Effector memory CD4-positive, alpha-beta T cell (primary cell): ENCODE measurements at places on chromosomes 12 and 14.

DNA sequence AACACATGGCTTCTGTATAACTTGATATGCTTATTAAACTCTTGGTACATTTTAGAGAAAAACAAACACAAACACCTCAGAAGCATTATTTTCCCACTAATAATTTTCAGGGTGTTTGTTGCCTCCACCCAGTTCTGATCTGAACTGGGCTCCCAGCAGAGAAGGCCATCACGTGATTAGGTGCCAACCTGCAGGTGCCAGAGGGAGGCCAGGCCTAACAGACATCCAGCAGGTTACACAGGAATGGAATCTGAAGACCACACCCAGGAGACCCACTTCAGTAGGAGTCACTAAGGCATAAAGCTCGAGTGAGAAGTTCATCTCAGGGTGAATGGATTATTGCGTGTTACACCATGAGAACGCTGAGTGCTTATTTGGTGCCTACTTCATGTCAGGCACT lies 8.9 kb downstream of the SLC6A12 start:
- peaks cover 4% of the 10 kb centered on the region for H3K27me3 ChIP-seq
- no peaks in the 10 kb centered on the region for H3K36me3 ChIP-seq
- no peak overlapping the region for H3K4me3 ChIP-seq
- no peak overlapping the region for H3K27ac ChIP-seq
- no peak for DNase-seq

DNA sequence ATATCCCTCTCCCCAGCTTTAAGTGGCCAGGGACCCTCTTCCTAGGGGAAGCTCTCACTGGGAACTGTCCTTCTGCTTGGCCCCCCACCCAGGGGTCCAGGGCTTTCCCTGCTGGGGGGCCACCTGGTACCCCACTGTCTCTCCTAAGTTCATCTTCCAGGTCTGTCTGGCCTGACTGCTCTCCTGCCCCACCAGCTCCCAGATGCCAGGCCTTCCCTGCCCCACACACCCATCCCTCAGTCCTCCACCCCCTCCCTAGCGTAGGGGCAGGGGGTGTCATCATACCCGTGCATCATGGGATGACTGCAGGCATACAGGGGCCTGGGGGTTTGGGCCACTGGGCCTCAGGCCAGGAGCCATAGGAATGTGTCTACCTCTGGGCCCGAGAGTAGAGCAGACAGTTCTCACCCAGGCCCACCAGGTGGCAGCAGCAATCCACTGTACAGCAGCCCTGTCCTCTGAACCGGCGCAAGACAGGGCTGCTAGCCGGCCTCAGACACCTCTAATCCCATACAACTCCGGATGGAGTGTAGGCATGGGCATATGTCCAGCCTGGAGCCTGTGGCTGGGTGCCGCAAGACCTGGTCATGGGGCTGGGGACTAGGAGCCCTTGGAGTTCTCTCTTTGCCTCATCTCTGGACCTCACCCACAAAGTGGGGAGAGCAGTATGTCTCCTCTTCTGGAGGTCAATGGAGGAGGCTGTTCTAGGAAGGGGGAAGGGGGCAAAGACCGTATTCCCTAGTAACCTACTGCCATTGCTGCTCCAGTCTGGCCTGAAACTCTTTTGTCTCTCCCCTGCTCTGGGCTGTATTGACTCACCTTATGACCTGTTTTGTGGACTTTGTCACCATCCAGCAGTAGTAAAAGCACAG lies 10.0 kb upstream of the SMARCD1 start:
- H3K4me3 ChIP-seq, result no peak overlapping the region
- DNase-seq, result peak; percentile 71
- no peaks in the 10 kb centered on the region for H3K27me3 ChIP-seq
- no peak overlapping the region for H3K27ac ChIP-seq
- H3K36me3 ChIP-seq, result no peaks in the 10 kb centered on the region

- no peaks in the 10 kb centered on the region for H3K4me1 ChIP-seq
- DNase-seq, result no peak
- no peaks in the 10 kb centered on the region for H3K27me3 ChIP-seq
- no peak overlapping the region for H3K27ac ChIP-seq
- no peak overlapping the region for H3K4me3 ChIP-seq
- no peaks in the 10 kb centered on the region for H3K36me3 ChIP-seq
Observed at GRCh38 chr12:42790761-42791151, 201.2 kb upstream of the PRICKLE1 start.

DNA sequence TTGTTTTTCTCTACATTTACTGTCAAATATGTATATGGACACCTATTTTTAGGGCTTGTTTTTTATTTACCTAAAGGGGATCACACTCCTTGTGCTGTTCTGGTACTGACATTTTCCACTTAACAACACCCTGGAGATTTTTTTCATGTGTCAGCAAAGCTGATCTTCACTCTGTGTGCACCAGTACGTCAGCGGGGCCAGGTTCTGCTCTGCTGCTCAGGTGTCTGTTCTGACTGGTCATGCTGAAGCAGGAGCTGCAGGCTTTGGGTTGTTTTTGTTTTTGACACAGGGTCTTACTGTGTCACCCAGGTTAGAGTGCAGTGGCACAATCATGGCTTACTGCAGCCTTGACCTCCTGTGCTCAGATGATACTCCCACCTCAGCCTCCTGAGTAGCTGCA lies 81.9 kb upstream of the CCND2 start:
- H3K27me3 ChIP-seq, result no peaks in the 10 kb centered on the region
- no peak for DNase-seq
- H3K27ac ChIP-seq, result no peak overlapping the region
- no peak overlapping the region for H3K4me3 ChIP-seq
- H3K4me1 ChIP-seq, result no peaks in the 10 kb centered on the region

DNA sequence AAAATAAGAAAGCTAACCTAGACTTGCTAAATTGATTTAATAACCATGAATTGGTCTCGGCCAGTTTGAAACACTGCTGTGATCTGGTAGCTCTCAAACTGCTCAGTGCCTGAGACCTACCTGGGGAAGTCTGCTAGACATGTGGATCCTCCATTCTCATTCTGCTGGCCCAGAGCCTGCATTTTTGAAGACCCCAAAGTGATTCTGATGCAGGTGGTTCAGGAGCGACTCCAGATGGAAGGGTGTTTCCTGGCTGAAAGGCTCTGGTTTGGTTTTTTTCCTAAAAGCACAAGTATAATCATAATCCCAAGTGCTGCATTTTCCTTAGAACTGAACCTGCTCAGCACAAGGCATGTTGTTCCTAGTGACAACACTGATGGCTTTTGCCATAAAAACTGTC lies 159.5 kb downstream of the ZNF664 start:
- no peaks in the 10 kb centered on the region for H3K36me3 ChIP-seq
- H3K27ac ChIP-seq, result no peak overlapping the region
- no peak overlapping the region for H3K4me3 ChIP-seq
- no peaks in the 10 kb centered on the region for H3K27me3 ChIP-seq

- H3K4me1 ChIP-seq, result no peaks in the 10 kb centered on the region
- H3K36me3 ChIP-seq, result peaks cover 55% of the 10 kb centered on the region
- H3K27ac ChIP-seq, result no peak overlapping the region
- H3K27me3 ChIP-seq, result no peaks in the 10 kb centered on the region
- no peak overlapping the region for H3K4me3 ChIP-seq
Observed at GRCh38 chr14:90023176-90023896, 38.5 kb upstream of the KCNK13 start.

DNA sequence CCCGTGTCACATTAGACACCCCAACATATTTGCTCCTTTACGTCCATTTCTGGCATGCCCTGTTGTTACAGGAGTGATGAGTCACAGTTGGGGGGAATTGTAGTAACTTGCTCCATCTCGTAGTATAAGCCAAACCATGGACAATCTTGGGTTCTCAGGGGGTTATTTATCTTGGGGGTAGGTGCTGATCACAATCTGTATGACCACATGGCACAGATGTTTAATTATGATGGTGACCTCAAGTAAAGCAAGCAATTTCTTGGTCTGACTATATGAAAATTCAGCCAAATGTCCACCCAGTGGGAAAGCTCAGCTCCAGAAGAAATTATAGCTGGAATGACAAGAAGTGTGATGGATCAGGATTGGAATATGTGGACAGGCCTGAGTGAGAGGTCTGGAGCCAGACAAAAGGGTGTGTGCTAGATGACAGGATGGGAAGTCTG lies 32.1 kb upstream of the STON2 start:
- no peaks in the 10 kb centered on the region for H3K36me3 ChIP-seq
- DNase-seq, result no peak

DNA sequence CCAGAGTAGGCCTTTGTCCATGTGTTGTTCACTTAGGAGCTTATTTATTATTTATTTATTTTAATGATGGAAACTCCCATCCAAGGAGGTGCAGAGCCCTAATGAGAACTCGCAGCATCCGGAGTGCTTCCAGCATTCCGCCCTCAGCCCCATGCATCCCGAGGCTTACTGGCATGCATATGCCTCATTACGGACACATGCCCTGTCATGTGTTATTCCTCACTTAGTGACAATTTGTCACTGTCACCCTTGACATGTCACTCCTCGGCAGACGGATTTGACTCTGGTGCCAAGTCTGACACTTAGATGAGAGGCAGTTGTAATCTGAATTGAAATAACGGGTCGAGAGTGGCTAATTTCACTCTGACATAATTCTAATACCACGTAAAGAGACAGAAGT lies 132.8 kb downstream of the VRK1 start:
- no peak overlapping the region for H3K4me3 ChIP-seq
- H3K36me3 ChIP-seq, result no peaks in the 10 kb centered on the region
- no peak overlapping the region for H3K27ac ChIP-seq
- DNase-seq, result no peak
- no peaks in the 10 kb centered on the region for H3K27me3 ChIP-seq

DNA sequence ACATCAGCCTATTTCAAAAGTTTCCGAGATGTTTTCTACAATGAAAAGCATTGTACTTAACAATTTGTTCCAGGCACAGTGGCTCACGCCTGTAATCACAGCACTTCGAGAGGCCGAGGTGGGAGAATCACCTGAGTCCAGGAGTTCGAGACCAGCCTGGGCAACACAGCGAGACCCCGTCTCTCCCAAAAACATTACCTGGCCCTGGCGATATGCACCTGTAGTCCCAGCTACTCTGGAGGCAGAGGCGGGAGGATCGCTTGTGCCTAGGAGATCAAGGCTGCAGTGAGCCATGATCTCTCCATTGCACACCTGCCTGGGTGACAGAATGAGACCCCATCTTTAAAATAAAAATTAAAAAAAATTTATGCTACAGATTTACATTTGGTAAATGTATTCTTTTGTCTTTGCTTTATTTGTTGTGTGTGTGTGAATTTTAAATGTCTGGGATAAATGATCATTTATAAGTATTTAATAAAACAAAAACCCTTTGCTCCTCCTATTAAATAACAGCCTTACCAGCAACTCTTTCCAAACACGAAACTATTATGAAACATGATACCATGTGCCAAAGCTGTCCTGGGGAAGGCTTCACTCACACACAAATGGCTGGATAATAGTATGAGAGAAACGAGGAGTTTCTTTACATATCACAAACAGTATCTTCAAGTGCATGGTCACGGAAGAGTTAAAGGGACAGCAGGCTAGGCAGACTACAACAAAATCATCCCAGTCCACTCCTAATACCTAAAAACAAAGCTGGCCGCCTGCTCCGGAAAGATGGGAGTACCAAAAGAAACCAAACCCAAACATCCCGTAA lies 1.1 kb downstream of the ATXN3 start:
- H3K36me3 ChIP-seq, result no peaks in the 10 kb centered on the region
- no peaks in the 10 kb centered on the region for H3K27me3 ChIP-seq
- peak overlapping the region; percentile 84 for H3K27ac ChIP-seq
- H3K4me1 ChIP-seq, result no peaks in the 10 kb centered on the region
- peak overlapping the region; percentile 98 for H3K4me3 ChIP-seq

DNA sequence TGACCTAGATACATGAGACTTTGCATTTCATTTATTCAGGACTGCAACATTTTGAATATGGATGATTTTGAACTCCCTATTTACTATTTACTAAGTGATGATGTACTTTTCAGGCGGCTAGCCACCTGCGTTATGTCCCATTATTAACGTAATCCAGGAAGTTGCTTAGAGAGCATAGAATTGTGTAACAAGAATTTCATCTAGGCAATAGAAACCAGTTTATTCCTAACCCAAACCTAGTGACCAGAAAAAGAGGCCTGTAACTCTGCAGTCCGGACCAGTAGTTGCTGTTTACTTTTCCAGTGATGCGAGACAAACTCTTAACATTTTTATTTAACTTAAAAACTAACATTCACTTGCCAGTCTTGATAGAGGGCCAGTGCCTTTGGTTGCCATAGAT lies 12.3 kb downstream of the NUDT4 start:
- no peaks in the 10 kb centered on the region for H3K27me3 ChIP-seq
- H3K4me1 ChIP-seq, result no peaks in the 10 kb centered on the region
- no peak overlapping the region for H3K27ac ChIP-seq
- DNase-seq, result no peak
- no peaks in the 10 kb centered on the region for H3K36me3 ChIP-seq
- H3K4me3 ChIP-seq, result no peak overlapping the region

- no peaks in the 10 kb centered on the region for H3K27me3 ChIP-seq
- no peaks in the 10 kb centered on the region for H3K36me3 ChIP-seq
- no peaks in the 10 kb centered on the region for H3K4me1 ChIP-seq
- no peak overlapping the region for H3K27ac ChIP-seq
Observed at GRCh38 chr14:26104717-26105116, 493.1 kb downstream of the NOVA1 start.

DNA sequence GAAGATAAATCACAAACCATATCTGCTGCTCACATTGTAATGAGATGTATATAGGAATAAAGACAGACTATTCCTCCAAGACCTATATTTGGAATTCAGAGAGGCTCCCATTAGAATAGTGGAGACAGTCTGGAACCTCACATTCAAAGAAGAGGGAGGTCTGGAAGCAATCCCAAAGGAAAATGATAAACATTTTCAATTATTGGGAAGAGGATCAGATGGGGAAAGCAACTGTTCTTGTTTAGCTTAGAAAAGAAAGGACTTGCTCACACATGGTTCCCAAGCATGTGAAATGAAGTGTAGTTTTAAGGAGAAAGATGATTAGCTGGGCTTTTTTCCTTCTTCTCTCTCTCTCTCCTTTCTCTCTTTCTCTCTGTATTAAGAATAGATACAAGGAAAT lies 193.0 kb upstream of the LMNTD1 start:
- no peaks in the 10 kb centered on the region for H3K27me3 ChIP-seq
- no peaks in the 10 kb centered on the region for H3K4me1 ChIP-seq
- H3K4me3 ChIP-seq, result no peak overlapping the region
- no peaks in the 10 kb centered on the region for H3K36me3 ChIP-seq

DNA sequence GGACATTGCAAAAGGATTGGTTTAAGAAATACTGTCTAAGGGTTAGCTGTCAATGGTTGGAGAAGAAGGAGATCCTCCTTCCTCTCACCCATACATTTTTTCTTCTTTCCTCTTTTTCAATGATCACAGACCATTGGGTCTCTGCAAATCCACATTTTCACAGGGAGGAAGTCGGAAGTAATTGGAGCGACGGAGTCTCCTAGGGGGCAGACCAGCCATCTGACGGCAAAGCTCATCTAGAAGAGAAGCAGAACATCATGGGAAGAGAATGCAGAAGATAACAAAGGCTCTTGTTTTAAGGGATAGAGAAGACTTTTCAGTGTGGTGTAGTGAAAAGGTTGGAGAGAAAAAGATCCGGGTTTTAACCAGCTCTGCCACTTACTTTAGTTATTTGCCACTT lies 14.7 kb downstream of the MFAP5 start:
- no peak overlapping the region for H3K4me3 ChIP-seq
- H3K36me3 ChIP-seq, result no peaks in the 10 kb centered on the region
- H3K27ac ChIP-seq, result no peak overlapping the region
- no peak for DNase-seq
